ENCODE measurements at places on chromosomes 12 and 14. TPM values are rescaled to one million over a fixed set of nuclear protein-coding genes. Genes with fewer than 3 reads are reported as not detected.

- DNase-seq: no peak
Observed at GRCh38 chr14:58733451-58734208, 95.9 kb downstream of the DACT1 start.

- no peak for DNase-seq
Observed at GRCh38 chr14:69481815-69482568, 2.5 kb upstream of the PLEKHD1 start.

DNA sequence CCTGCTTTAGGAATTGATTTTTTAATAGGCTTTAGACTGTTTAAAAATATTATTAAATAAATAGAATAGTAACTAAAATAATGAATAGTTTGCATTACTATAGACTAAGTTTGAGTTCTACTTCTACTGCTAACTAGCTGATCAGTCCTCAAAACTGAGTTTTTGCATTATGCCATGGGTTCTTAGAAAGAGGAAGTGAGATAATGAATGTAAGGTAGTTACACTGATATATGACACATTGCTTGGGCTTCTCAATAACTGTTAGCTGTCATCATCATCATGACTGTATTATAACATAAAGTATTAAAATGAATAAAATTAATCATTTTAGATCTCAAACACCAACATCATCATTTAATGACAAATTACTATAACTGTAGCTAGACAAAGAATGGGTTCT, 949.7 kb downstream of the TRHDE start:
- DNase-seq: no peak

DNA sequence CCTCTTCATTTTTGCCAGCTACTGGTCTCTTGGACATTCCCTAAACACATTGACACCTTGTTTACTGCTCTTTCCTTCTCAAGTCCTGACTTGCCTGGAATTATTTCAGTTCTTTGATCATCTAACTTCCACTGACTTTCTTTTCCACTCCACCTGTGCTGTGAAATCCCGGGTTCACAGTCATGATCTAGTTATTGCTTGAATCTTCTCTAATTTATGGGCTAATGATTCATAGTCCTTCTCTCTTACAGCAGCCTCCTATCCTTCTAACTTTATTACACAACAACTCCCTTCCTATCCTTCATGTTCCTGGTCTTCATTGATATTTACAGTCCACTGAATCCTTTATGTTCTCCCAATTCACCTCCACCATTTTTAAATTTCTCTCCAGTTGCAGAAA, 260.1 kb downstream of the C12orf75 start:
- DNase-seq: no peak

GRCh38 chr12:116136340-116136739, 141.2 kb downstream of the MED13L start:
- DNase-seq: no peak

- DNase-seq: no peak
Observed at GRCh38 chr14:85508863-85509262, 21.1 kb upstream of the FLRT2 start.

GRCh38 chr14:72892879-72893635, 844 bp downstream of the DPF3 start:
- DNase-seq: no peak

The SAMD15 gene
- 9.6 TPM for polyA plus RNA-seq

The APOLD1 gene
- polyA plus RNA-seq: 8.4 TPM

The CLEC9A gene
- polyA plus RNA-seq: 0.26 TPM

Measured in left renal pelvis (tissue), 4 donors.